Right lung (tissue), 10 donors: ENCODE measurements at places on chromosomes 13 and 19. TPM values are rescaled to one million over a fixed set of nuclear protein-coding genes. Genes with fewer than 3 reads are reported as not detected.
A peak's percentile ranks its signal among the peaks of the same experiment; 100 is the strongest.

The CKAP2 gene
- polyA plus RNA-seq: 44.4 TPM

The ZNF460 gene
- 3.2 TPM for polyA plus RNA-seq

The PALM gene
- 32.5 TPM for polyA plus RNA-seq

The ICAM5 gene
- 5.6 TPM for polyA plus RNA-seq

The CLDN10 gene
- 2.6 TPM for polyA plus RNA-seq

DNA sequence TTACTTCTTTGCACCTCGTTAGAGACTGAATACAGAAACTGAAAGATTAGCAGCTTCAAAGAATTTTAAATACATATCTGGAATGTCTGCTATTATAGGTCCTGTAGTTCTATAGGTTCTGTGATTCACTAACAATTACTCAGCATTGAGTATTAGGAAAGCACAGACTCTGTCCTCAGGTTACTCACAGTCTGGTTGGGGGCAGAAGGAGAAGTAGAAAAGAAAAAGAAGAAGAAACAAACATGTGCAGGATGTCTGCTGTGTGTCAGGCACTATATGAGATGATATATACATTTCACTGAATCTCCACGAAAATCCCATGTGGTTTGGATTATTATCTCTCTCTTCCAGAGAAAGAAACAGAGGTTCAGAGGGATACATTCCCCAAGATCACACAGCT, 40.1 kb downstream of the SERTM1 start:
- no peak for DNase-seq

- DNase-seq: no peak
These were observed 130.9 kb downstream of the DIAPH3 start for GRCh38 chr13:60032851-60033250.

GRCh38 chr13:28725046-28725610, 6.4 kb upstream of the SLC46A3 start:
- no peak for DNase-seq

- no peak for DNase-seq
These were observed 5.8 kb downstream of the PPP6R1 start for GRCh38 chr19:55252760-55253663.

- no peak for DNase-seq
These were observed 7.8 kb upstream of the SLC44A2 start for GRCh38 chr19:10617409-10618121.

DNA sequence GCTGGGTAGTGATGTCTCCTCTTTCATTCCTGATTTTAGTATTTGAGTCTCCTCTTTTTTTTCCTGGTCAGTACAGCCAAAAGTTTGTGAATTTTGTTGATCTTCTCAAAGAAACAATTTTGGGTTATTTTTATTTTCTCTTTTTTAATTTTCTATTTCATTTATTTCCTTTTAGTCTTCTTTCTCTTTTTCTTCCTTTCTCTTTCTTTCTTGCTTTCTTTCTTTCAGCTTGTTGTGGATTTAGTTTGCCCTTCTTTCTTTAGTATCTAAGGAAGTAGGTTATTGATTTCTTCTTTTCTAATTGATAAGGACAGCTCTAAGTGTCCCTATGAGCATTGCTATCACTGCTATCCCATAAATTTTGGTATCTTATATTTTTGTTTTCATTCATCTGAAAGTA, 13.8 kb downstream of the IPO5 start:
- DNase-seq: no peak

DNA sequence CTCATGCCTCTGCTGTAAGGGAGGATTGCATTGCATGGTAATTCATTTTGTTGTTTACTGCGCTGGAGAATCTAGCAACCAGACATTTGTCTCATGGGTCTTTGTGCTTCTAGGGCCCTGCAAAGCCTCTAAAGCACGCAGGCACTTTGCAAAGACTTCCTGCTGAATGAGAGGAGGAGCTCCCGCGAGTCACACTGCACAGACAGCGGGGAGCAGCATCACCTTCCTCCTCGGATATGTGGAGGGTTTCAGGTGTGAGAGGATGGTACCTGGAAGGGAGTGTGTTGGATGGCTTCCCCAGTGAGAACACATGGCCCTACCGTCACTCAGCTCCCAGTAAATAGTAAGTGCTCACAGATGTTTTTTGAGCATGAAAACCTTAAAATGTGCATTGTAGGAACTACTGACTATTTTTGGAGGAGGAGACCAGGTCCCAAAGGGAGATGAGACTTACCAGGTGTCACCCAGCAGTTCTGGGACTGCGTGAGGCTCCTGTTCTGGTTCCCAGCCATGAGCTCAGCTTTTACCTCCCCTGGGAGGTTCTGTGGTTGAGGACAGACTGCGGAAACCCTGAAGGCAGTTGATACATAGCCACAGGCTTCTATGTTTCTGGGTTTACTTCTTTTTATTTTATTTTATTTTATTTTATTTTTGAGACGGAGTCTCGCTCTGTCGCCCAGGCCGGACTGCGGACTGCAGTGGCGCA, 278.0 kb downstream of the FGF9 start:
- DNase-seq: no peak

DNA sequence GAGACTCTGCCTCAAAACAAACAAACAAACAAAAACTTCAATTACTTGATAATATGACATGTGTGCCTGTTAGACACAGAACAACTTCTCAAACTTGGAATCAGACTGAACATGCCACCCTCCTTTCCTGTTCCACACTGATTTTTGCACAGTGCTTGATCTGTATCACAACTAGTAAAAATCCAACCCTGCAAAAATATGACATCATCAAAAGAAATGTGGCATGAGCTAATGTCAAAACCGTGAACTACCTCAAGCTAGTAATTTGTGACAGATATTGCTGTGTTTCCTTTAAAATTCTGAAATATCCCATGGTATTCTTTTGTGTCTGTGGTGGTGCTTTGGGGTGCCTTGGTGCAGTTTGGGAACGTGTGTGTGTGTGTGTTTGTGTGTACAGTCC, 8.2 kb downstream of the MYCBP2 start:
- DNase-seq: no peak

GRCh38 chr19:50325310-50326100, 3.7 kb downstream of the KCNC3 start:
- peak; percentile 68 for DNase-seq

GRCh38 chr13:94009701-94010100, 469.8 kb downstream of the DCT start:
- no peak for DNase-seq

GRCh38 chr19:19745496-19746285, 12.8 kb upstream of the ZNF14 start:
- no peak for DNase-seq

- no peak for DNase-seq
These were observed 340.7 kb downstream of the MTUS2 start for GRCh38 chr13:29160862-29161261.
